ENCODE measurements at places on chromosomes 16 and 17.

DNA sequence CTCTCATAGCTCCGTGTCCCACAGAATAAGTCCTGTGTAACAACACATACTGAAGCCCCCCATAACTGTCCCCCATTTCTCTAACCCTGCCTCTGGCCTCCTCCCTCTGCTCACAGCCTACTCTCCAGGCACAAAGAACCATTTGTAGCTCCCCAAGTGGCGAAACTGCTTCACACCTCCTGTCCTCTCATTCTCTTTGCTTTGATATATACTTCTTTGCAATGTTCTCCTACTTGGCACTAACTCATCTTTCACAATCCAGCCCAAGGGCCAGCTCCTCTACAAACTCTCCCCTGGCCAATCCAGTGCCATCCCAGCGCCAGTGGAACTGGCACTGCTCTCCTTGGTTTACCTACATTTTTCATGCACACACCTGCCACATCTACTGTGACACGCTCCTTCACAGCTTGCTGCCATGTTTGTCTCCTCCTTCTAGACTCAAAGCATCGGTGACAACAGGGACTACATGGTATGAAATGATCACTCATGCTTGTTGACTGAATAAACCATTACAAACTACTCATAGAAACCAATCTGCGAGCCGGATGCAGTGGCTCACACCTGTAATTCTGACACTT, 12.8 kb downstream of the CYTH1 start:
- no peak for DNase-seq

DNA sequence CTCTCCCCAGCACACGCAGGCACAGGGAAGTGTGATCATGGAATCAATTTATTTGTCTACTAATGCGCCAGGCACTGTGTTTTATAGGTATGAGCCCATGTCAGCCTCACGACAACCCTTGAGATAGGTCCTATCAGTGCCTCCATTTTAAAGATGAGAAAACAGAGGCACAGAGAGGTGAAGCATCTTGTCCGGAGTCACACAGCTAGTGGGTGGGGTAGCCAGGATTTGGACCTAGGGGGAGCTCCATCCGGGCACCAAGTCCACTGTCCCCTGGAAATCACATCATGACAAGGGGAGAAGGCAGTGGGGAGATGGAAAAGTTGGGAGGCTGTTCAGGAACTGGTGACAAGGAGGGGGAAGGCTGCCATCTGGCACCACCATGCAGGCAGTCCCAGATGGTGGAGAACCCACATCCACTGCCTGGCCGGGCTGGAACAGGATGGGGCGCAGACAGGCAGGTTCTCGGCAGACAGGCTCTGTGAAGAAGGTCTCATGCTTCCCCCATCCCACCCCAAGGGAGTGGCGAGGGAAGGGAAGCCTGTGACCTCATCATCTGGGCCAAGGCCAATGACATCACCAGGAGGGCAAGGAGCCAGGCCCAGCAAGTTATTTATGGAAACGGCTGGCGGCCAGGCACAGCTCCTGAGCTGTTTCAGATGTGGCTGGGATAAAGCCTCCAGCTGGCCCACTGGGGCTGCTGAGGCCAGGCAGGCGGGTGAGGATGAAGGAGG, 126.0 kb upstream of the SDK2 start:
- peak; percentile 30 for DNase-seq

- DNase-seq: no peak
Observed at GRCh38 chr17:17576772-17577234, 14.7 kb downstream of the PEMT start.

DNA sequence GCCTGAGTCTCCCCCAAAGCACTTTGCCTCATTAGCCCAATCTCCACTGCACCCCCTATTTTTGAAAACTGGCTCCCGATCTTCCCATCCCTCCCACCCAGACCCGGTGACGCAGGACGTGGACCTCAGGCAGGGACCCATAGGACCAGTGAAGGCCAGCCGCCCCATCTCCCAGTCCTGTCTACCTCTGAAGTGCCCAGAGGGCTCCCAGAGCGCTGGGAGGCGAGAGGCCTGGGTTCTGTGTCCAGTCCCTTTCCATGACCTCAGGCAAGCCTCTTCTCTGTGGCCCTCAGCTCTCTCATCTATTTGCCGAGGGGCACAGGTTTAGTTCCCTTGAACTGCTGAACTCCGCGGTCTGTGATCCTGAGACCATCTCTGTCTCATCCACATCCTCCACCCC, 714 bp downstream of the TNS4 start:
- DNase-seq: no peak

GRCh38 chr17:81481073-81481799, 31.4 kb downstream of the ACTG1 start:
- peak; percentile 55 for DNase-seq

DNA sequence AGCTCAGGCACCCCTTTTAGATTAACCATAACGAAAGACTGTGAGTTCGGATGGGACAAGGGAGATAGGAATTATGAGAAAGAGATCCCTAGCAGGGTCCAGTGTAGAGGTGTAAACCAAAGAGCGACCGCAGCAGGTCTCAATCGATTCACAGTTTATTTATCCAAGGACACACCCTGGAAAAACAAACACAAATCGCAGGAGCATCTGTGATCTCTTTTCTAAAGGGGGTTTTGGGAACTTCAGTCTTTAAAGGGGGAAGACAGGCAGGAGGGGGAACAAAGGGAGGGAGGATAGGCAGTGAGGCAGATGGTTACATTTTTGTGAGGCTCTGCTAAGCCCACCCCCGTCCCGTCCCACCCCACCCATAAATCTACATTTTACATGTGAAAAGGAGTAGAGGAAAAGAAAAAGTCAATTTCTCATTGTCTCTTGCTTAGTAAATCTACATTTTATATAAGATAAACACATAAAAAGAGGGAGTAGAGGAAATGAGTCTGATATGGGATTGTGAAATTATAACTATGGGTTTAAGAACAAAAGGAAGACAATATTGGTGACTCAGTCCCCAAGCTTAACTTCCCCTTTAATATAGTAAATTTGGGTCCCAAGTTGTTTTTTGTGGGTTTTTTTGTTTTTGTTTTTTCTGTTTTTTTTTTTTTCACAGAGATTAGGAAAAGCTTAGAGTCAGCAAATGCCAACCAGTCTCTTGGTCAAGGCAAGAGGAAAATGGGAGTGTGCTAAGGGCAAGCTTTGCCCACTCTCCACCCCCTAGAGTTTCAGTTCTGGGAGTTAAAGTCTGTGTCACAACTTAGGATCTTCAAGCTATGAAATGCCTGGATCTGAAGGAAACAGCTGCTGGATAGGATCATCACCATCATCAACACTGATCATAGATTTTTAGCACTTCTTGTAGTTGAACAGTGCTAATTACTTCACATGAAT, 160.9 kb upstream of the CDH5 start:
- no peak for DNase-seq

DNA sequence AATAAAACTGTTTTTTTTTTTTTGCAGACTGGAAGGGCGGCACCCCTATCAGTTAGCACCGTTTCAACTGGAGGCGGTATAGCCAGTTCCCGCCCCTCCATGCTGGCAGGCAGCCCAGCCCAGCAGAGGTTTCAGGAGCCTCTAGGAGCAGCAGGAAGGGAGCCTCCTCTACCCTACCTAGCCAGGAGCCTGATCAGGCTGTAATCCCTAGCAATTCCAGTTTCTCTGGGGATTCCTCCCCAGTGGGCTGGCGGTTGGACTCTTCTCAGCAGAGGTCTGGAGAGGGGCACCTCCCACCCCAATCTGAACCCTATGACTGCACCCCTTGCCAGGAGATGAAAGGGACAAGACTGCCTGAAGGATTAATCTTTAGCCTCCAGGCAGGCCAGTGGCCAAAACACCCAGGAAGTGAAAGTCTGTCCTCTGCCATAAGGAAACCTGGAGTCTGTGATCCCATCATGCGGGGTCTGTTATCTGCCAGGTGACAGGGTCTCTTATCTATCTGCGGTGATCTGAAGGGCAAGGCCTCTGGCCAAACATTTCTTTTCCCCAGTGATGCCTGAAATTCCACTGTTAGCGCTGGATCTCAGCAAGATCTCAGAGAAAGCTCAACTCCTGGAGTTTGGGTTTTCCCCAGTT, 4.9 kb upstream of the CDH1 start:
- DNase-seq: peak; percentile 75

- DNase-seq: no peak
Observed at GRCh38 chr17:3002538-3003295, 60.7 kb downstream of the OR1D5 start.

DNA sequence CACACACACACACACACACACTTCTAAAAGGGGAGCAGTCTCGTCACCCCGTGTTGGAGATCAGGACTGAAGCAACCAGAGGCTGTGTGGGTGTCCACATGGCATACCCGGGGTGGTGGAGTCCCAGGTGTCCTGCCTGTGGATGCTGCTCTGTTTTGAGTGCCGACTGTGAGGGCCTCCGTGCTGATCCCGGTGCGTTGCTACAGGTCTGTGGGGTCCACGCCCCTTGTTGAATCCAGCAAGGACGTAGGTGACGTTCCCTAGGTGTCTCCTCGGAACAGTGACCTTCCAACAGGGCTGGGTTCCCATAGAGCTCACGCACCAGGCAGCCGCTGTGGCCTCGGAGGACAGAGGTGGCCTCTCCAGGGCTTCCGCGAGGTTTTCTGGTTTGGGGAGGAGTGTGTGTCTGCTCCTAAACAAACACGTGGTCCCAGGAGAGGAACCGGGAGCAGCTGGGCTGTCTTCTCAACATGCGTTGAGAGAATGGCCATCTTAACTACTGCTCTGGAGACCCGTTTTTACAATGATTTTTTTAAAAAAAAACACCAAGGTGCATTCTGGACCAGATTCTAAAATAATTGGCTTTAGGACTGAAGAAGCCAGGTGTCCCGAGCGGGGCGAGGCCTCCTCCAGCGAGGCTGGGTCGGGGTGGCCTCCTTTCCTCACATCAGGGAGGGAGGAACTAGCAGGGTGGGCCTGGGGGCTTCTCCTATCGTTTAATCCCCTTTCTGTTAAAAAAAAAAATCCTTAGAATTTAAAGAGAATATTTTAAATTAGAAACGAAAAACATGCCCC, 100.6 kb upstream of the ZNF750 start:
- no peak for DNase-seq

DNA sequence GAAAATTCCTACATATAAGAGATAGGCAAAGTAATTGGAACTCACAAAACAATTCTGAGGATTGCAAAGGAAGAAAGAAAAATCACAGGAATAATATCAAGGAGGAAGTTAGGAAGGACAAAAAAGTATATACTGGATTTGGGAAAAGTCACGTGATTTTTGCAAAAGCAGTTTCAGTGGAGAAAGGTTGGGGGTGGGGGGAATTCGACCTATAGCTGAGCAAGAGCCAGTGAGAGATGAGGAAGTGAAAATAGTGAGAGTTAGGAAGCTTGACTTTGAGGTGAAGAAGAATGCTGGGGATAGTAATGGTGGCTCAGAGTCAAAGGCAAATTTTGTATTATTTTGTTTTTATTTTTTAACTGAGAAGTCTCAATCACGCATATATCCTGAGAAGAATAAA, 438.0 kb upstream of the PMFBP1 start:
- no peak for DNase-seq

GRCh38 chr16:67053767-67054334, 24.9 kb downstream of the CBFB start:
- DNase-seq: no peak

GRCh38 chr16:74999609-75000480, 1.0 kb downstream of the ZNRF1 start:
- DNase-seq: peak; percentile 49

GRCh38 chr17:60151355-60151754, 1.6 kb downstream of the CA4 start:
- DNase-seq: no peak

- DNase-seq: no peak
Observed at GRCh38 chr16:72938795-72939164, 109.1 kb downstream of the ZFHX3 start.

DNA sequence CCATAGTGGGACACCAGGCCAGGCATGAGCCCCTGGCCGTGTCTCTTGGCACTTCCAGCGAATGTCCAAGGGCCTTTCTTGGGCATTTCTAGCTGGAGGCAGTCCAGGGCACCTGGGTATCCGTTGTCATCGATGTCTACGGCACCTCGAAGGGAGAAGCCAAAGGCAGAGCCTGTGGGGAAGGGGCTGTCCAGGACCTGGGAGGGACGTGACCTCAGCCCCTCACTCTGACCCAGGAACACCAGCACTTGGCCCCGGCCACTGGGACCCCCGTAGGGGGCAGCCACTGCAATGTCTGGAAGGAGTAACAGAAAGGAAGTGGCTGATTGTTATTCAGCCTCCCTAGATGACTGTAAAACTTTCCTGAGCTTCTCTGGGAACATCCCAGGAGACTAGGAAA, 8.7 kb downstream of the ITGA2B start:
- DNase-seq: no peak

GRCh38 chr17:10114931-10115535, 83.4 kb downstream of the GAS7 start:
- DNase-seq: peak; percentile 89

DNA sequence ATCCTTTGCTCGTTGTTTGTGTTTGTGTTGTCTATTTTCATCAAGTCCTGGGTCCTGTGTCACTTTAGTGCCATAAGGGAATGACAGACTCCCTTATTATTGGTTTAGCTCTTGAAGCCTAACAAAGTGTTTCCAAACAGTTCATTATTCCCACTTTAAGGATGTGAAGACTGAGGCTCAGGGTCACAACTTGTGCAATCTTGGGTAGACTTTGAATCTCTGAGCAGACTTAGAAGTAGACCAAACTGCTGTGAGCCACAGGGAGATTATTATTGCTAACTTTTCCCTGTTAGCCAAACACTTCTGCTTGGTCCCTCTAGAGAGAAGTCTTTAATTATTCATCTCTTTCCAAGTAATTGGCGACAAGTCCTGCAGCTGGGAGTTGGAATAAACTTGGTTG, 31.8 kb downstream of the PRKCB start:
- DNase-seq: no peak

DNA sequence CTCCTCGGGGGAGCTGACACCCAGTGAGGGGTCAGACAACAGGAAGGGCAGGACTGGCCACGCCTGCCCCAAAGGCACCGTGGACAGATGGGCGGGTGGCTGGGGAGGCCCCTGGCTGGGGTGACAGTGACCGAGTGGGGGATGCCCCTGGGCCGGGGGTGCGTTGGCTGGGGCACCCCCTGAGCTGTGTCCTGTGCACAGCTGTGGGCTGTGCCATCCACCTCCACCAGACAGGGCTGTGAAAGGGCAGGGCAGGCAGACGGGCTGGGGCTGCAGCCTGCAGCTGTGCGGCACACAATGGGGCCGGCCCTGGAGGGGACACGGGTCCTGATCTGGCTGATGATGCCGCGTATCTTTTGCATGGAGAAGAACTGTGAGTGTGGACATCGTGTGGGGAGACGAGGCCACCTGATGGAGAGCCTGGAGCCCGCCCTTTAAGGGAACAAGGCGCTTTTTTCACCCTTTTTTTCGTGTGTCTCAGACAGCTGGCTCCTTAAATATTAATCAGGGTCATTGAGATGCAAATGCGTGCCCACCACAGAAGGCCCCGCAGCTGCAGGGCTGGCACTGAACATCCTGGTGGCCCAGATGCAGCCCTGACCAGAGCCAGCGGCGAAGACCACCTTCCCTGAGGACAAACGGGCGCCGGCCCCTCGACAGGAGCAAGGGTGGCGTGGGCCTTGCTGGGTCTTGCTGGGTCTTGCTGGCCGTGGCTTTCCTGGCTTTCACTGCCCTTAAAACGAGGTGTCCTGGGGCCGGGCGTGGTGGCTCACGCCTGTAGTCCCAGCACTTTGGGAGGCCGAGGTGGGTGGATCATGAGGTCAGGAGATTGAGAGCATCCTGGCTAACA, 42.4 kb upstream of the GNG13 start:
- no peak for DNase-seq

- no peak for DNase-seq
Observed at GRCh38 chr16:14476183-14476582, 153.9 kb downstream of the PARN start.

- DNase-seq: no peak
Observed at GRCh38 chr17:46121165-46121764, 72.0 kb downstream of the KANSL1 start.

GRCh38 chr17:79305768-79306423, 231.3 kb downstream of the ENGASE start:
- no peak for DNase-seq

- no peak for DNase-seq
Observed at GRCh38 chr17:50096092-50096491, 941 bp downstream of the PDK2 start.

Measured in HTR-8/SVneo (cell line).